CD14-positive monocyte (primary cell): ENCODE measurements at places on chromosomes 5 and 9.
A peak's percentile ranks its signal among the peaks of the same experiment; 100 is the strongest.

- no peak for DNase-seq
Measured at GRCh38 chr5:115992848-115993350, 30.6 kb downstream of the LVRN start.

GRCh38 chr9:34522971-34523797, at the start of gene ENHO:
ENHO (minus strand) TSS chr9:34522990; CDS start chr9:34521695, 1,295 bp downstream.
- peak; percentile 87 for DNase-seq

DNA sequence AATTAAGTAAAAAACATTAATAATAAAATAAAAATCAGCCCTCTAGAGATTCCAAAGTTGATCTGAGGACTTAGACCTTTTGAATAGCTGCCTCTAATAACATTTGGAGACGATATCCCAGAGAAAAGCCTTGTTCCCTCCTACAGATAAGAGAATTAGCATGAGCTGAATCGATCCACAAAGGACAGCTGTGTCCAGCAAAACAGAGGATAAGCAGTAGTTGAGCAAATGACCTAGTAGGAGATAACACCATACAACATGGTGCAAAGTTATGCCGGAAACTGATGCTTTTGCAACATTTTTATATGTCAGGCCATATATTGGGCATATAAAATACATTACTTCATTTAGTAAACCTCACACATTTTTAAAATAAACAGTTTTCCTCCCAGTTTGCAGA, 212.2 kb upstream of the PRR16 start:
- DNase-seq = no peak

- no peak for DNase-seq
Measured at GRCh38 chr5:161095953-161096352, 243.9 kb upstream of the ATP10B start.

DNA sequence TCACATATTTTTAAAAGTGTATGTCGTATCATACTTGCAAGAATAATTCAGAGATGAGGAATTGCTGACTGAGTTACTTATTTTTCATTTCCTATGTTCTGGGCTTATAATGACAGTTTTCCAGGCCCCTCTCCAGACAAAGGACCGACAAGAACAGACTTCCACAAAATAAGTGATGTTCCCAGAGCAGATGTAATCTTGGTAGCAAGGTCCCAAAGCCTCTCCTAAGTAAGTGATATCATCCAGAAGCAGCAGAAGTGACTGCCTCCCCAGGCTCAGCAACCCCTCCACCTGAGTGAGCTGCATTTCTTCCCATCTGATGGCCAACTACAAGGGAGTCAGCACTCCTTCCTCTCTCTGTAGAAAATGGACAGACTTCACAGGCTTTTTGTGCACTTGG, 57.1 kb downstream of the SEMA6A start:
- no peak for DNase-seq

GRCh38 chr5:84370176-84370575, 14.5 kb downstream of the EDIL3 start:
- DNase-seq = no peak

GRCh38 chr5:96331210-96331609, 101.8 kb downstream of the PCSK1 start:
- peak; percentile 30 for DNase-seq

- no peak for DNase-seq
Measured at GRCh38 chr9:82513242-82513751, 524.7 kb downstream of the SPATA31D1 start.

DNA sequence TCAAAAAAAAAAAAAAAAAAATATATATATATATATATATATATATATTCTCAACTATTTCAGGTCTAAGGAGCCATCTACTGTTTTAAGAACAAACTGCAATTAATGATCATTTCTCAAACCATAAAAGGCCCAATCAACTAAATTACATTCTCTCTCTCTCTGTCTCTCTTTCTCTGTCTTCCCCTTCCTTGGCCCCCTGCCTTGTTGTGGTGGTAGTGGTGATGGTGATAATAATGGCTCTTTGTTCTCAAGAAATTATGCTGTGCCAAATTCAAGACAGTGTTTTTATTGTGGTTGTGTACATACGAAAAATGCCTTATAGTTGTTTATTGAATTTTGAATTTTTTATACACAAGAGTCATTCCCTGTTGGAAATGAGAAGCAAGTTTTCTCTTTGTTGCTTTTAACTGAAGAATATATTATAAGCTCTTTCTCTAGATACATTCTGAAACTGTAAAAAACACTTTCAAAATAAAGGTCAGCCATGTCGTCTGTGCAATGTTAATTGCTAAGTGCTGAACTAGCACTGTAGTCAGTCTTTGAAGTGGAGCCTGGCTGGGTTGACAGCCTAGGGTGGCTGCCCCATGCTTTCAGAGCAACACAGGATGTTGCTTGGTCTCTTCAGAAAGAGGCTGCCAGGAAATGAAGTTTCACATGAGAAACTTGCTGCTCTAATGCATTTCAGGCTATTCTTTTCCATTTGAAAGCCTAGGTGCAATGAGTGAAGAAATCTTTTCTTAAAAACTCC, 96.0 kb downstream of the HINT1 start:
- no peak for DNase-seq

DNA sequence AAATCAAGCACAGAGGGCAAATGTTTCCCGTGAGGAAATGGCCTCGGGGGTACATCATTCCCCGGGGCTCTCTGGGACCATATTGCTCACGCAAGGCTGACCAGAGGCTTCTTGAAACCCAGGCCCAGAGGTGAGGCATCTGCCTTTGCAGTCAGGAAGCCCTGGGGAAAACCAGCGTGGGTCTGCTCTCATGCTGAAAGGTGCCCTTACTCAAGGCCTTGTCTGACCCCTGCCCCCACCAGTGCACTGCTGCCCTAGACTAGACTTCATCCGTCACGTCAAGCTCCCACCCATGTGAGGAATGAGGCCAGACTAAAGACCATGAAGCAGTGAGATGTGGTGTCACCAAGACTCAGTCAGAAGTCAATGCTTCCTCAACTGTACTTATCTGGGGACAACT, 66.1 kb downstream of the PAX5 start:
- DNase-seq = no peak

DNA sequence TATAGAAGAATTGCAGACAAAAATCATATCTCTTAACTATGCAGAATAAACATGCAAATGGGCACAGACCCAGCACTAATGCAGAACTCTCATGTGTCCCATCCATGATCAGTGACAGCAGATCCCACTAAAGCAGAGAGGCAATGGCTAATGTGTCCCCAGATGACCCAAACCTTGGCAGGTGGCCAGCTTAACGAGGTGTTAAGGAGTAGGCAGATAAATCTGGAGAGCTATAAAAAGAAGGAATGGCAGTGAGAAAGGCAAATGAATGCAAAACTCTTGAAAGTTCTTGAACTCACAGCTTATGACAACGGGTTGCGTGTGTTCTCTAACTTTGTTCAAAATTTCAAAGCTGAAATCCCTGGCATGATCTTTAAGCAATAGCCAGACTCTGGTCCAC, 265.4 kb downstream of the RASEF start:
- no peak for DNase-seq

- DNase-seq = peak; percentile 62
Measured at GRCh38 chr9:35748858-35749514, at the start of the genes GBA2 and RGP1. GBA2 (minus strand) TSS chr9:35749228; CDS start chr9:35748704, 524 bp downstream. RGP1 (plus strand) TSS chr9:35749287; CDS start chr9:35749756, 469 bp downstream.

- no peak for DNase-seq
Measured at GRCh38 chr5:147835386-147835798, 3.9 kb upstream of the SPINK1 start.

DNA sequence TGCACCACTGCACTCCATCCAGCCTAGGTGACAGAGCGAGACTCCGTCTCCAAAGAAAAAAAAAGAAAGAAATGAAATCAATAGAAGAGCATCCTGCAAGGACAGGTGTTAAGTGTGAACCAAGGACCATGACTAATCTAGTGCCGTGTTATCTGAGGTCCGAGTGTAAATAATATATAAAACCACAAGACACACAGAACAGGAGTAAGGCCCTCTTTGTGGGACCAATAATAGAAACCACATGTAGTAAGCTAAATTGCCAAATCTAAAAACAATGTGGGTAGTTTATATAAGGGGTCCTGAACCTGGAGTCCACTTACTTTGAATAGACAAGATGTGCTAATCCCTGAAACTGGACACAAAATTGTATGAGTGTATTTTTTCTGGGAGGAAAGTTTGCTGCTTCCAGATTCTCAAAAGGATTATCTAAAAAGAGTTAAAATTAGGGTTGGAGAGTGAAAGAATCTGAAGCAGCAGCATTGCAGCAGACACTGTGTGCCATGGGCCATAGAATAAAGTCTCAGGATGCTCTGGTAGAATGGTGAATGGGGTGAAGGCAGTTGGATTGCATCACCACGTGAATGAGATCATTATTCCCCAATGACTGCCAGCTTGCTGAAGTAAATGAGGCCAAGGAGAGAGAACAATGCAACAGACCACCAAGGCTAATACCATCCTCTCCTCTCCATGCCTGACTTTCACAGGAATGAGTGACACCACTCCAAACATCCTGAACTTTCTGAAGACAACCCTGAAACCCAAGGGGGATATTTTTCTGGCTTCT, 222.7 kb downstream of the DCP2 start:
- DNase-seq = no peak

DNA sequence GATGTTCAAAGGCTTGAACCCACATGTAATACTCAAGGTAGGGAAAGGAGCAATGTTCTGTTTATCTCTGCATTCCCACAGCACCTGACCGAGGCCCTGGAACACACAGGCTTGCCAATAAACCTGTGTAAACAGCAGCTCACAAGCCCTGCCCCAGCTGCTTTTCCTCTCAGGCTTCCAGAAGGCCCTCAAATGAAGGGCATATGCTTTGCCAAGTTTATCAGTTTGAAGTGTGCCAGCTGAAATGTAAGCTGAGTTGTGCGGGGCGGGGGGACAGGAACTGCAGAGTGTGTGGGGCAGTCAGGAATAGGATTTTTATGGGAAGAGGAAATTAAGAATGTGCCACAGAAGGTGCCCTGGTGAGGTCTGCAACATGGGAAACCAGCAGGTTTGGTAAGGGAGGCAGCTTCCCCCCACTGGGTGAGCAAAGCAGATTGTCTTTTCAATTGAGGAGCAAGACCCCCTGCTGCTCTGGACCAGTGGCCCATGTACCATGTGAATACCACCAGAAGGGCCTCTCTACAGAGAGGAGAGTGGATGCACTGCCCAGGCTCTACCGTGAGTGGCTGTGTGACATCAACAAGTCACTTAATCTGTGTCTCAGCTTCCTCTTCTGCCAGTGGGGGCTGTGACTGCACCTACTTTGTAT, 194.8 kb downstream of the SPOCK1 start:
- no peak for DNase-seq

- DNase-seq = no peak
Measured at GRCh38 chr5:64771736-64772135, 3.0 kb downstream of the CWC27 start.

- no peak for DNase-seq
Measured at GRCh38 chr9:72931437-72931836, 21.4 kb downstream of the ALDH1A1 start.

DNA sequence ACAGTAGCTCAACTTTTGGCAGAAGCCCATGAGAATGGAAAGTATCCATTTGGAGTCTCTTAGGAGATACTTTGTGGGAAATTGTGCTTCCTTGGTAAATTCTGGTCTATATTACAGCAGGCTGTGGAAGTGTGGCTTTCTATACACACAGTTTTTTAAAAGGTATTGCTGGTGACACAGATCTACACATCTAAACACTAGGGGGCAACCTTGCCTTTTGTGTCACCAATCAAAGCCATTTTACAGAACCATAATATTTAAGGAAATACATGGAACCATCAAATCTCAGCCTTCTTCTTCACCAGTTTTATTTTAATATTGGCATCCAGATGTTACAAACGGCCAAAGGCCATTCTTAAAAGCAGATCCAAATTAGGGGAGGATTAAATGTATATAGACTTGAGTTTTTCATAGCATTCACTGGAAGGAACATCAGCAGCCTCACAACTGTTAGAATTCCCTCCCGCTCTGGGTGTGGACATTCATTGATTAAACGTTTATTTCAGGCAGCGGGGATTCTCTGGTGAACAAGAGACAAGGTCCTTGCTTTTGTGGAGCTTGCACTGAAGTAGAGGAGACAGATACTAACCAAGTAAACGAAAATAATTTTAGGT, 132.4 kb upstream of the EPB41L4A start:
- peak; percentile 41 for DNase-seq

DNA sequence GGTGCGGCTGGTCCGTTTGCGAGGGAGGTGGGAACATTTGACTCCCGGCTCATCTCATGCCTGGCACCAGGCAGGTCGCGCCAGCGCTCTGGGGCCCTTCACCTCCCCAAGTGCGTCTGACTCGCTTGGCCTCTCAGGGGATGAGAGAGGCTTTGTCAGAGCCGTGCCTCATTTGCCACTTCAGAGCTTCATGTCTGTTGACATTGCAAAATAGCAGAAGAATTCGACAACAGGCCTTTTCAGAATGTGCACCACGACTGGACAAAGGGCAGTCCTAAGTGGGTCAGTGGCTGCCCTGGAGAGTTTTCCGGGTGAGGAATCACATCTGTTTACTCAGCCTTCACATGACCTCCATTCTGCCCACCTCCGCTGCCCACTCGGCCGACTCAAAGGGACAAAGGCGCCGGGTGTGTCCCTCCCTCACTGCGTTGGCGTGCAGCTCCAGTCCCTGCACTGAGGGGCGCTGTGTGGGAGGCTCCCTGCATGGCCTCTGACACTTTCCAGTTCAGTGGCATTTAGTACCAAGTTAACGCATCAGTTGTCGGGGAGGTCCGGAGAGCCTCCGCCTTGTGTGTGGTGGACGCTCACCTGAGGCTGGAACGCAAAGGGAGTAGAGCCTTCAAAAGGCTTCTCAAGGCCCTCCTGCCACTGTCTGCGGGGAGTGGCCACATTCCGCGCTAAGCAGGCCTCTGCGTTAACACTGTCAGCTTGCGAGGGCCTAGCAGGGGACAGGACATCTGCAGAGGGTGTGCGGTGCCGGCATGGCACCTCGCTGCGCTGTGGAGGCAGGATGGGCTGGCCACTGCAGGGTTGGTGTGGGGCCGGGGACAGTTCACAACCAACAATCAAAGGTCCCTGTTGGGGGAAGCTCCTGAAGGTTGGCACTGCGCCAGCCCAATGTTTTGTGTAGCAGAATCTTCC, 171.5 kb downstream of the NXNL2 start:
- no peak for DNase-seq

- DNase-seq = no peak
Measured at GRCh38 chr5:143094087-143094521, 309.4 kb downstream of the NR3C1 start.

DNA sequence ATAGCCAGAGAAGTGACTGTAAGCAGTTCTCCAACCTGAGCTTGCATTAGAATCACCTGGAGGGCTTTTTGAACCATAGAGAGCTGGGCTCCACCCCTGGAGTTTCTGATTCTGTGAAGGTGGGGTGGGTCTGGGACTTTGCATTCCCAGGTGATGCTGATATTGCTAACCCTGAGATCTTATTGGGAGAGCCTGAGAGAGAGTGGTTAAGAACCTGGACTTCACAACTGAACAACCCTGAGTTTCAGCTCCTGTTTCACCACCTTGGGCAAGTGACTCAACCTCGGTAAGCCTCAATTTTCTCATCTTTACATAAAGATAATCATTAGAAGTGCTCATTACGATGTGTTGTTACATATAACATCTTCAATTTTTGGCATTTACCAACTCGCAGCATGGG, 498.6 kb downstream of the EBF1 start:
- DNase-seq = no peak

- peak; percentile 97 for DNase-seq
Measured at GRCh38 chr9:136644593-136645351, 17.9 kb upstream of the EGFL7 start.
